ENCODE measurements at places on chromosomes 3 and 15.

GRCh38 chr3:42895580-42895868 is 10.4 kb upstream of the ZNF662 start:
- no peaks in the 10 kb centered on the region for H3K36me3 ChIP-seq
- H3K4me1 ChIP-seq = no peaks in the 10 kb centered on the region
- DNase-seq = no peak
- H3K4me3 ChIP-seq = no peak overlapping the region
- peaks cover 1% of the 10 kb centered on the region for H3K27me3 ChIP-seq

DNA sequence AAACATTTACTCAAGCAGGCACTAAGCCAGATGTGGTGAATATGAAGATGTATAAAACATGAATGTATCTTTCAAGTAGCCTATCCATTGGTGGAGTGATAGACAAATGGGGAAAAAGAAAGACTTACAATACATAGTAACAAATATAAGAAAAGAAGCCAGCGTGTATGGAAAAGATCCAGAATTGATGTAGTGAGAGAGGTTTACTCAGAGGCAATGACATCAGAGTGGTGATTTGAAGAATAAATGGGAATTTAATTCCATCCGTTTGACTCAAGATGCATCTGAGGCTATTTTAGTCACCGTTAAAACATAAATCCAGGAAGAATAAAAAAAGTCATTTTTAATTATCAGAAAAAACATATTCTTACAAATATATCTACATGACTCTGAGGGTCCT is 162.6 kb downstream of the IL1RAP start:
- H3K27ac ChIP-seq = no peak overlapping the region
- H3K4me3 ChIP-seq = no peak overlapping the region
- H3K36me3 ChIP-seq = no peaks in the 10 kb centered on the region
- no peak for DNase-seq

DNA sequence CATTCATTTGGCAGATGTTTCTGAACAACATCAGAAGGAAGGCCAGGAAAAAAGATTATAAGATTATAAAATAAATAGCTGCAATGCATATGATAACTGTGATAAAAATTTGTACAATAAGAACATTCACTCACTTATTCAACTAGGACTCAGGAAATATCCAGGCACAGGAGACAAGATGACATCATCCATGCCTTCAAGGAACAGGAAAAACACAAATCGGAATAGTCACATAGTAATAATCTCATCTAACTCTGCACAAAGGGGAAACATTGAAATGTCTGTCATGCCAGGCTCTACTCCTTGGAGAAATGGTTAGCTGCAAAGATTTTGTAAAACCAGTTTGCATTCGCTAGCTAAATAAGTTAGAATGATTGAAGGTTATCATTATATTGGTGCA is 233.5 kb upstream of the AGTR1 start:
- no peak overlapping the region for H3K4me3 ChIP-seq
- H3K36me3 ChIP-seq = no peaks in the 10 kb centered on the region

GRCh38 chr3:178802993-178803693 is 266.9 kb downstream of the KCNMB2 start:
- H3K36me3 ChIP-seq = no peaks in the 10 kb centered on the region
- no peak overlapping the region for H3K4me3 ChIP-seq
- DNase-seq = no peak
- no peaks in the 10 kb centered on the region for H3K27me3 ChIP-seq
- no peak overlapping the region for H3K27ac ChIP-seq
- H3K4me1 ChIP-seq = no peaks in the 10 kb centered on the region

DNA sequence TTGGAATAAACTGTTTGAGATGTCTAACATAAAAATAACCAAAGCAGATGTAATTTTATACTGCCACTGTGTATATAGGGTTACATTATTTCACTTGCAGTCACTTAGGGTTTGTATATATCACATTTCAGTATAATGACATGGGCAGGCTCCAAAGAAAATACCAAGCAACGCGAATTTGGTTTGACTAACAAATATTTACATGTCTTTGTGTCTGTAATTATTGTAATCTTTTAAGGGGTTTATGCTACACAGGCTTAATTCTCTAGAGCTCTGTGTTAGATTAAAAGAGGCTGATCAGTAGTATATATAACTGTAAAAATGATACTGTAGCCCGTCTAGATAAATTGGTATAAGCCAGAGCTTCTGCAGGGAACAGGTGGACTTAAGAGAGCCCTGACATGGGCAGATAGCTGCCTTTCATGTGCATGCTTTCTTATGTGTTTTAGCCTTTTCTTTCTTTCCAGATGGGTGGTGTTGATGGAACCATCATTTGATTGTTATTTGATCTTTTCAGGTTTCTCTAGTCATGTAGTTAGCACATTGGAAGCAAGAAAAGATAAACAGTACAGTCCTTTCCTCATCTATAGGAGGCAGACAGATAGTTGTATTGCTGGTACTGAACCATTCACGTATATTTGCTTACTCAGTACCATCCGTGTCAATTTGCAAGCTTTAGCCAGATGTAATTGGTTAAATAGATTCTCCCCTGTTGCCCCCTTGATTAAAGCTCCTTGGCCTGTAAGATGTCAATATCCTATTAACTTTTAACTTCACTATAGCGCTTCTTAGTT is 86.1 kb downstream of the GALK2 start:
- no peaks in the 10 kb centered on the region for H3K4me1 ChIP-seq
- H3K4me3 ChIP-seq = no peak overlapping the region
- H3K36me3 ChIP-seq = peaks cover 17% of the 10 kb centered on the region
- no peak overlapping the region for H3K27ac ChIP-seq
- no peak for DNase-seq
